Head of caudate nucleus (tissue), 42 donors: ENCODE measurements at places on chromosomes 4 and X.

- DNase-seq: no peak
These were observed 549.7 kb upstream of the TENM3 start for GRCh38 chr4:181693517-181693916.

- DNase-seq: no peak
These were observed 166.5 kb downstream of the SCFD2 start for GRCh38 chr4:53199356-53199755.

- no peak for DNase-seq
These were observed 1312.0 kb downstream of the PCDH7 start for GRCh38 chr4:32032136-32032672.

DNA sequence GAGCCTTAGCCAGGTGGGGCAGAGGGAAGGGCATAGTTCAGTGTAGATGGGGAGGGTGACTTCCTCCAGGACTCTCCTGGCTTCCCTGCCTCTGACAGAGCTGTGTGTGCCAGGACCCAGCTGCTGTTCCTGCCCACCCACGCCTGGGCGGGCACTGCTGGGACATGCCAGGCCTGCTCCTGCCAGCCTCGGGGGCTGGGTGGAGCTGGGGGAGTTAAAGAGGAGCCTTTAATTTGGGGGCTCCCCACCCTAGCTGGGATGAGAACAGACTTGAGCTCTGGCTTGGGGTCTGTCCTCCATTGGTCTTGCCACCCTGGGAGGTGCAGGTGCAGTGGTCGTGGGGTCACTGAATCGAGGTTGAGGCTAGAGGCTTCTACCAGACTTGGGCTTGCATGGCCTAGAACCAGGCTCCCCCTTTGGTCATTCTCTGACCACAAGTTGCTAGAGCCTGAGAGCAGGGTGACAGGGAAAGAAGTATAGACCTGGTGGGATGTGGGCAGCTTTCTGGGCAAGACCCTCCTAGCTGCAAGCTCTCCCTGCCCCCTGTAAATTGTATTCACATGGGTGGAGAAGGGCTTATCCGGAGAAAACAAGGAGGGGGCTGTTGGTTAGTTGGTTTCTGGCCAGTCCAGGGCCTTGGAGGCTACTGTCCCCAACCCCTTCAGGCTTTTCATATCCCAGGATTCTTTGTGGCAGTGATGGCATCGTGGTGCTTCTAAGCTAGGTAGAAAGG is 5.7 kb downstream of the EFNB1 start:
- DNase-seq: no peak

DNA sequence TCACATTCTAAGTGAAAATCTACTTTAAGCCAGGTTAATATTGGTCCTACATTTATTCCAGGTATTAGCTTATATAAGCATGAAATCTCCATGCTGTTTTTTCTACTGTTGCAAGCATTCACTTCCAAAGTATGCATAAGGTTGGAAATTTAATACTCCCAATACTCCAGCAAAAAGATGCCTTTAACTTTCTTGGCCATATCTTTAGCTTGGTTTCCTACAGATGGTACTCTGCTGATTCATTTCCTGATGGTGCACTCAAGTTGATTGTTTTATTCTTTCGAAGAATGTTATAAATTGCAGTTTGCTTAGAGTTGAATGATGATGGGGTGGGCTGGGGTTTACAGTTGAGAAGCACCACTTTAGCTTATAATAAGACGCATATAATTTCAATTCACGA is 330.2 kb downstream of the PTTG2 start:
- no peak for DNase-seq

DNA sequence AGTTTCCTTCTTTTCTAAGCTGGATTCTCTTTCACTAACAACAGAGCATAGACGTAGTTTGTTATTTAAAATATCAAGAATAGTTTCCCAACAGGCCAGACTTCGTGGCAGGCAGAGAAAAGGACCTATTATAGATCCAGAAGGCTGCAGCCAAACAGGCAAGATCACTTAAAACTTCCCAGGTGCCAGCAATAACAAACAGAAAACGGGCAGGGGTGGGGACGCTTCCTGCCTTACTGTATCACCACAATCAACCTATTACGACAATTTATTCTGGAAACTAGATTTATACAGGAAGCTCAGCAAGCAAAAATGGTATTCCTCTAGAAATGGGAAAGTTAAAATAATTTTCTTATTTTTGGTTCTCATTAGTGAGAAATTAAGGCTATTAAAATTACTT is 22.1 kb downstream of the RWDD4 start:
- DNase-seq: no peak

GRCh38 chrX:77528034-77528433 is 80.8 kb downstream of the FGF16 start:
- DNase-seq: no peak

- DNase-seq: peak; percentile 26
These were observed 48.4 kb downstream of the BCORL1 start for GRCh38 chrX:130030826-130031225.

DNA sequence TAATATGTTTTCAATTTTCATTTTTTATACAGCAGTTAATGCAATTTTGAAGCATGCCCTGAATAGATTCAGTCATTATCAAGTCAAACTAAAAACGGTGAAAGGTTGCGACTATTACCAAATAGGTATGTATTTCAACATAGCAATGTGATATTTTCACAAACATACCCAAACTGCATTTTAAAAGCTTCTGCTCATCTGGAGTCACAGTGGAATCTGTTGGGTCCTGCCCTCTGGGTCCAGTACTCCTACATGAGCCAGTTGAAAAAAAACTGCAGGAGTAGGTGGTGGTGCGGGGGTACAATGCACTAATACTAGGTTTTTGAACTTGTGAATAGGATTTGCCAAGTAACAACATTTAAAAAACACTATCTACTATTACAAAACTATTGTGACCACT is 938 bp downstream of the GPR34 start:
- DNase-seq: no peak

DNA sequence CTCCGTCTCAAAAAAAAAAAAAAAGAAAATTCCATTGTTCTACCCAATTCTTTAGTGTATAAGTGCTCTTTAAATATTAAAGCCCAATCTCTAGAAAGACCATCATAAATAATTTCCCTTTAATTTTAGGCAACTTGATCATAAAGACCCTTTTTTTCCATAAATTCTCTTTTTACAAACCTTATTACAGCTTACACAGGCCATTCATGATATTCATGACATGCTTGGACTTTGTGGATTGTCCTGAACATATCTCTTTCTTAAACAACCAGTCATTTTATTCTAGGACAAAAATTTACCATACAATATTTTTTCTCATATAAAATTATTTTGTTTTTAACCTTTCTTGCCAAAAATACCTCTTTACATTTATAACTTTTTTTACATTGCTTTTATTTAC is 30.5 kb downstream of the TLR8 start:
- DNase-seq: no peak

DNA sequence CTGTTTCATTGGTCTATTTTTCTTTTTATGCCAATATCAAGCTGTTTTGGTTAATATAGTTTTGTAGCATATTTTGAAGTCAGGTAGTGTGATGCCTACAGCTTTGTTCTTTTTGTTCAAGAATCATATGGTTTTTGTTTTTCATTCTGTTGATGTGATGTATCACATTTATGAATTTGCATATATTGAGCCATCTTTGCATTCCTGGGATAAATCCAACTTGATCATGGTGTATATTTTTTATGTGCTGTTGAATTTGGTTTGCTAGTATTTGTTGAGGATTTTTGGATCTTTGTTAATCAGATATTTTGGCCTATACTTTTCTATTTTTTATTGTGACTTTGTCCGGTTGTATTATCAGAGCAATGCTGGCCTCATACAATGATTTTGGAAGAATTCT is 74.8 kb downstream of the GPAT3 start:
- DNase-seq: no peak

DNA sequence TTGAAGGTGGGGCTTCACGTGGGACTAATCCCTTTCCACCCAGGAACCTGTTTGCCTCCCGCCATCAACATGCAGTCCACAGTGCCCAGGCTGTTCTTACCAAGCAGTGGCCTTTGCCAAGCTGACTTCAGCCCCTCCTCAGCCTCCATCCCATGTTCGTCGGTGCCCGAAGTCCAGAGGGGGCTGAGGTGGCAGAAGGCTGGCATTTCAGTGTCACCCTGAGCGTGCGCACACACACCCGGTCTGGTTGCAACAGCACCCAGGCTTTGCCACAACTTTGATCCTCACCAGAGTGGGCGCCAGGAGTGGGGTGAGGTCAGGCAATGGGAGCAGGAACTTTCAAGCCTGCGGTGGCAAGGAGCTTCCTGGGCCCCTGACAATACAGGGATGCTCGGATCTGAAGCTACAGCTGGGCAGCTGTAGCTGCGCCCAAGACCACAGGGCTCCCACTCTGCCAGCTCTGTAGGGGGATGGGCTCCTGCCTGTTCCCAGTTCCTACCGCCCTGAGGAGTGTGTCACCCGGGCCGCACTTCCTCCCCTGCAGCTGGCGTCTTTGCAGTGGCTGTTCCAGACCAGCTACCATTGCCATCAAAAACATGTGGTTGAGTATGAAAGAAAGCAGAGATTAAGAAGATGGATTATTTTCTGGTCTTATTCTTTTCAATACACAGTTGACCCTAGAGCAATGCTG is 428.0 kb downstream of the EPHA5 start:
- no peak for DNase-seq

GRCh38 chrX:39952989-39953388 is 144.8 kb downstream of the BCOR start:
- DNase-seq: no peak

DNA sequence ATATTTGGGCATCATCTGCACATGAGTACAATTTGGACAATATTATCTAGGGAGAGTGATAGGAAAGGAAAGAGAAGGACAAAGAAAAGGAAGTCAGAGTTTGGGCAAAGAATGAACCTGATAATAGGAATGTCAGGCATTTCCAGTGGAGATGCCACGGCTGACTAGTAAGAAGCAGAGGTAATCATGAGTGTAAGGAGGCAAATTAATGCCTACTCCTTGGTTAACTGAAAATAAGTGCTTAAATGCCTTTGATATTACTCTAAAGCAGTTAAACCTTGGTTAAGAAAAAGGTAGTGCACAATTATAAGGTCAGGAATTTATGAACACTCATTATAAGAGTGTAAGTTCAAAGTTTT is 99.2 kb upstream of the DDIT4L start:
- DNase-seq: no peak

DNA sequence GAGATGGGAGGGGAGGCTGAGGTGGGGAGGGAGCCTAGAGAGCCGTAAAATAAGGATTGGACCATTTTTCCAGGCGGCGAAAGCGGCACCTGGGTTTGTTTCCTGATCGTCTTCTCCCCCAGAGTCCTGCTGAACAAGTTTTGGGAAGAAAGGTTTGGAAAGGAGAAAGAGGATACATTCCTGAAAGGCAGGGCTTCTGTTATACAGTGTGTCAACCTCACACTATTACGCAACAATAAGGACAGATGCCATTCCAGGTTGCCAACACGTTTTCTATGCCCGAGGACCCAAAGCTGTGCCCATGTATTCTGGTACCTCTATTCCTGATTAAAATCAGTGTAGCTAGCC is 658 bp downstream of the SCOC start:
- no peak for DNase-seq

- DNase-seq: no peak
These were observed 144.2 kb downstream of the PDHA2 start for GRCh38 chr4:95984081-95984480.

DNA sequence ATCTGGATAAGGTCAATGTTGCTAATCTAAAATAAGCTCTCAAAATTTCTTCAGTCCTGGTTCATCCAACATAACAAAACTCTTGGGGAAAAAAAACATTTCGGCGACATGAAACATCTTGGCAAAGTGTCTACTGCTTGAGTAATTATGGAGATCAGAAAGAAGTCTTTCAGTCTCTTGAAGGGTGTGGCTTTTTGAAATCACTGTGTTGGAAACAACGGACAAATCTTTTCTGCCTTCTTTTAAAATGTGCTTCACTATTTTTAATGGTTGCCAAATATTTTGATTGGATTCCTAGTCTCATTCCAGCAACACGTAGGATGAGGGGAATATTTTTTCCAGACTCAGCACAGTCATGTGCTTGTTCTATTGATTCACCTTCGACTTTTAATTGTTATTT is 138.6 kb downstream of the KLHL8 start:
- DNase-seq: no peak

GRCh38 chrX:47187106-47187677 is 6.4 kb upstream of the UBA1 start:
- no peak for DNase-seq

DNA sequence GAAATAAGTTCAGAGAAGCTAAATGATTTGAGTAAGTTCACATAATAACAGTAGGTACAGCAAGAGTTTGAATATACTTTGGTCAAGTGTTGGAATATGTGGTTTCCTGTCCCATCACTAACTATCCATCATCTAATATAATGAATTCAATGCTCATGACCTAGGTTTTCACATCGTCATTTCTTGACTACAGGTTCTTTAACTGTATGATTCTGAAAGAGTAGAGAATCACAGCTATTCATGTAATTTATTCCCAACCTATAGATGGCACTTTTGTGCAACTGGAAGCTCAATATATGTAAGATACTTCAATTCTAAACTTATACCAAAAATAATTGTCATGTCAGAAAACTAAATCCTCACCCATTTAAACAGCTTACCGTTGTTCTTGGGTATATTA is 53.1 kb downstream of the TIGD2 start:
- DNase-seq: no peak

- DNase-seq: no peak
These were observed 286.4 kb upstream of the SMIM31 start for GRCh38 chr4:164467493-164467892.

DNA sequence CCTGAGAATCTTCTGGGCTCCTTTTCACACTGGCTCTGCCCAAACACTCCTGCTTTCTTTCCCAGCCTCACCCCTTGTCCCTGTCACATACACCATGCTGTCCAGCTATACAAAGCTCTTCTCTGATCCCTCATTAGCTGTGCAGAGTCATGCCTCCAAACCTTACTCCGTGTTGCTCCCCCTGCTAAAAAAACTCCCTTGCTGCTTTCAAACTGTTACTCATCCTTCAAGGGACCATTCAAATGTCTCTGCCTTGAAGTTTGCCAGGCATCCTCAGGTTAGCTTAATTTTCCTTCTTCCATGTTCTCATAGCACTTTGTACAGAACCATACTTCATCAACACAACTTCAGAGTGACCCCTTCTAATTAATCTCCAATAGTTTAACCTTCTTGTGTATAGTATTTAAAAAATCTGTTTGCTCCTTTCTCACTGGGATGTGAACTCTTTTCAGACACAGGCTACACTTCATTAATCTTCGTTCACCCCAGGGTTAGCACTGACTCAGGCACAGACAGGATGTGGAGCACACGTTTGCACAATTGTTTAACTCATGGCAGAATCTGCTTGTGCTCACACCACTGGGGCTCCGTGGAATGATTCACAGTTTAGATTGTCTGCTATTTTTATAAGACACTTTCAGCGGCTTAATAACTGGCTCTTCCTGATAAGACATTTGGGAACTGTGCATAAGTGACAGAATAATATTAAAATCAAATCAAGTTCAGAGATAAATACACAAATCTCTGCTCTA is 21.4 kb upstream of the SEL1L3 start:
- DNase-seq: no peak
